ENCODE measurements at places on chromosomes 1 and 21.
A peak's percentile ranks its signal among the peaks of the same experiment; 100 is the strongest.

- no peak for DNase-seq
Measured at GRCh38 chr1:10833630-10834557, 37.4 kb upstream of the CASZ1 start.

DNA sequence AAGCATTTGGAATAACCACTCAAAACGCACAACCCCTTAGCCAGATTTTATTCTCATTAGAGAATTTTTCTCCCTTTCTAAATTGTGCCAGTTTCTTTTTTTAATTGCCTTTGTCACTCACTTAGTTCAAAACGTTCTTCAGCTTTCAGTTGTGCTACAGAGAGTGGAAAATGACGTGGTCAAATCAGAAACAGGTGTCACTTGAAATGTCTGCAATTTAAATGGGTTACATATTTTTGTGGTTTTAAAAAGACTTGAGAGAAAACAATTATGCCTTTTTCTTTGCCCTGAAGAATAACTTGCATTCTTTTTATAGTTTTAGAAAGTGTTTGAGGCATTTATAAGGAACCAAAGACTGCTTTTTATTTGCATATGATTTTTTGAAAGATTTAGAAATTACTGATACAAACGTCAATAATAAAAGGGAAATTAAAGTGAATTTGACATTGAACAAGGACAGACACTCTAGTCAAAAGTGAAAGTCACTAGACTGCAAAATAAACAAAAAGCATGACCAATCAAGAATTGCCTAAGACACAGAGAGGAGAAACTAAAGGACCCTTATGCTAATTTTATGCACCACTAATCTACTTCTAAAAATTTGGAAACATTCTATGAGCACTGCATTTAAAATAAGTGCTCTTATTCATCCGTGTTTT lies 191.0 kb downstream of the TPR start:
- DNase-seq: no peak

- peak; percentile 43 for DNase-seq
Measured at GRCh38 chr1:29237852-29238619, 1.7 kb downstream of the PTPRU start.

- no peak for DNase-seq
Measured at GRCh38 chr1:54287801-54288211, 87.8 kb downstream of the MRPL37 start.

- DNase-seq: no peak
Measured at GRCh38 chr1:203888807-203889251, 27.4 kb downstream of the SNRPE start.

DNA sequence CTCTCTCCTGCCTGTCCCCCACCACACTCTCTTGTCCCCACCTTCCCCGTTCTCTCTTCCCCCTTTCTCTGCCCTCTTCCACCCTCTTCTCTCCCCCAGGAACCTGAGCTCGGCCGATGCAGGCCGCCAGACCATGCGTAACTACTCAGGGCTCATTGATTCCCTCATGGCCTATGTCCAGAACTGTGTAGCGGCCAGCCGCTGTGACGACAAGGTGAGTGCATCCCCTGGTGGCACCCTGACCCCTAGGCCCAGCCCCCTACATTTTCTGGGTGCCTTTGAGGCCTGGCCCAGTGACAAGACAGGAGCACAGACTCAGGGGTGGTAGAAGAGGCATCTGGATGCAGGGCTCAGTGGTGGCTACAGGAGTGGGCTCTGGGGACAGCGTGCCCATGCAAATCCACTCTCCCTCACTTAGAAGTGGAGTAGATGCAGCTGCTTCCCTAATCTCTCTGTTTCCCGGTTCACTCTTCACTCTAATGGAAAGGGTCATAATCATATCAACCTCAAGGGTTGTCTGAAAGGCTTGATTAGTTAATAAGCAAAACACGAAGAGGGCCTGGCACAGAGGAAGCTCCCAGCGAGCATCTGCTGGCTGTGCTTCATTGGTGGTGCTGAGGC lies 37.0 kb downstream of the PKP1 start:
- no peak for DNase-seq

DNA sequence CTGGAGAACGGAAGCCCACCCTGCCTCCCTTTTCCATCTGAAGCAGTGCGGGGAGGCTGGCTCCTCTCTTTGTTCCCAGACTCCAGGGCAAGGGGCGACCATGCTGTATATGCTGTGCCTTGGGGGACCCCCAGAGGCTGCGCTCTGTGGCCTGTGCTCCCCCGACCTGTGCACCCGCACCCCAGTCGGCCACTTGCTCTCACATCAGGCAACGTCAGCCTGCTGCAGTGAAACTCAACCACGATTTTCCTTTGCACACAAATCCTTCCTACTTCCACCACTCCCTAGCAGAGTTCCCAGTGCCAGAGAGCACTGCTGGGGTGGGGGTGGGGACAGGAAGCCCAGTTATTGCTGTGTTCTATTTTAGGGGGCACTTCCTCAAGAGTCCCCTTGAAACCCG lies 52.5 kb downstream of the SIM2 start:
- no peak for DNase-seq

DNA sequence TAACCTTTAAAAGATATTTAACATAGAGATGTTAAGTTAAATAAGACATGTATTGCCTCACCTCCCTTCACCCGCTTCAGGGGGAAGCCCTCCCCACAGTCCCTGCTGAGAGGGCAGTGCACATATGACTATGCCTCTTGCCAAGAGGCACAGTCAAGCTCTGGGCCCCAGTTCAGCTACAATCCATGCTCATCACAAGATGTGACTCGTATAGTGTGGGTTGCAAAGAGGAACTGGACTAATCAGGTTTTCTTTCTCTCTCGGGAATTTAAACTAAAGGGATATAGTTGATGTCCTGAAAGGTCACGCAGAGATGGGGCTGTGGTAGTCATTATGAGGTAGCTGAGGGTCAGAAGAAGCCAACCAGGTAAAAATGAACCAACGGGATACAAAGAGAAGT lies 35.6 kb downstream of the LYST start:
- no peak for DNase-seq

Measured in left colon (tissue), 2 donors.